T-helper 9 cell (primary cell): ENCODE measurements at places on chromosomes 1 and 21.

DNA sequence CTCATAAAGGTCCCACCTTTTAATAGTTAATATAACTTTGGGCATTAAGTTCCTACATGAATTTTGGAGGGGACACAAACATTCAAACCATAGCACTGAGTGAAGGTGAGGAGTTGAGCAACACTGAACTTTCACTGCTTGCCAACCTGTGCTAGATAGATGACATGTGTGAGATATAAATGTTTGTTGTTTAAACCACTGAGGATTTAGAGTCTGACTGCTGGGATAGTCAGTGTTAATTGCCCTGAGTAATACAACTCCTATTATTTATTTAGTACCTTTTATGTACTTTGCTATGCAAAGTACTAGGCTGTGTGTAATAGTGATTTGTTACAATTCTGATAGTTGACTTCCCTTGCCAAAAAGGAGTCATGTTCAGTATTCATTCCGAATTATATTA is 32.4 kb upstream of the SLC16A1 start:
- DNase-seq: no peak

- no peak for DNase-seq
Observed at GRCh38 chr21:34969423-34970166, 79.5 kb downstream of the RUNX1 start.

DNA sequence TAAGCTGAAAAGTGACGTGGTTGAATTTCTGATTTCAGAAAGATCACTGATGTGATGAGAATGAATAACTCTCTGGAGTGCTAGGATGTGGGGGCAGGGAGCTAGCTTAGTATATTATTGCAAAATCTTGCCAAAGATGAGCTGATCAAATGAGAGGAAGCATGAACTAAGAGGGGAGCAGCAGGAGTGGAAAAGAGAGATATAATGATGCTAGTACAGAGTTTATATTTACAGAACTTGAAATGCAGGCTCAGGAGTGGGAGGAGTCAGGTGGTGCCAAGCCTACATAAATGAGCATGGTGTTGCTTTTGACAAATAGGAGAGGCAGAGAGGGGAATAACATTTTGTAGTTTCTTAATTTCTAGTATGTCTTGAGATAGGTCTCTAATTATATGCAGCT is 38.1 kb upstream of the NBL1 start:
- no peak for DNase-seq

DNA sequence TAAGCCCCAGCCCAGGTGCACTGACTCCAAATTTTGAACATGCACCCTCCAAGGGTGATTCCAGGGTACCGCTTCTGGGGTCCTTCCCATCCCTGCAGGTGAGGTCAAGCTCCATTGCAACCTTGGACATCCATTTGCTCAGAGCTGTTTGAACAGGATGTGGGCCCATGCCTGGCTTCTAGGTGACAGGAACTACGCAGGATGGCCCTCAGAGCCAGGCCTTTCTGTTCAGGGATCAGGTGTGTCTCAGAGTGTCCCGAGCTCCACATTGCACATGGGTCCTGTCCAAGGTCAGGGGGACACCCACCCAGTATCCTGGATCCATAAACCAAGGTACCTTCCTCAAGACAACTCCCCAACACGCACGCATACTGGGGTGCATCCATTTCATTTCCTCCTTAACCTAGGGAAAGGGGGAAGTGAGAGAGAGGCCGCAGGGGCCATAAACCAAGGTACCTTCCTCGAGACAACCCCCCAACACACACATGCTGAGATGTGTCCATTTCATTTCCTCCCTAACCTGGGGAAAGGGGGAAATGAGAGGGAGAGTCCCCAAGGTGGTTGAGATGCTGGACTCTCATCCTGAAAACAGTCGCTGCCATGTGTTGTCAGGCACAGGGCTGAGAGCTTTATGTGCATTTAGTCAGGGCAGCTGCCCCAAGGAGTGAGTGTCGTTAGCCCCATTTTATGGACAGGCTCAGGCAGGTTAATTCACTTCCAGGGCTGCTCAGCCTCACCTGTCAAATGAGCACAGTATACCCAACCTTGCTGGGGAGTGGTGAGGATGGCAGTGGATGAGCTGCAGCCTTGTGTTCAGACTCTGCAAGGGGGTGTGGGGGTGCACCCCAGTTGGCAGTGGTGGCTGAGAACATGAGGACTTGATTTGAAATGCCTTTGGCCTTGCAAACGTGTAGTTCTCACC is 2.1 kb downstream of the SLC66A1 start:
- no peak for DNase-seq

- DNase-seq: no peak
Observed at GRCh38 chr1:106217765-106218164, 838.7 kb upstream of the PRMT6 start.

DNA sequence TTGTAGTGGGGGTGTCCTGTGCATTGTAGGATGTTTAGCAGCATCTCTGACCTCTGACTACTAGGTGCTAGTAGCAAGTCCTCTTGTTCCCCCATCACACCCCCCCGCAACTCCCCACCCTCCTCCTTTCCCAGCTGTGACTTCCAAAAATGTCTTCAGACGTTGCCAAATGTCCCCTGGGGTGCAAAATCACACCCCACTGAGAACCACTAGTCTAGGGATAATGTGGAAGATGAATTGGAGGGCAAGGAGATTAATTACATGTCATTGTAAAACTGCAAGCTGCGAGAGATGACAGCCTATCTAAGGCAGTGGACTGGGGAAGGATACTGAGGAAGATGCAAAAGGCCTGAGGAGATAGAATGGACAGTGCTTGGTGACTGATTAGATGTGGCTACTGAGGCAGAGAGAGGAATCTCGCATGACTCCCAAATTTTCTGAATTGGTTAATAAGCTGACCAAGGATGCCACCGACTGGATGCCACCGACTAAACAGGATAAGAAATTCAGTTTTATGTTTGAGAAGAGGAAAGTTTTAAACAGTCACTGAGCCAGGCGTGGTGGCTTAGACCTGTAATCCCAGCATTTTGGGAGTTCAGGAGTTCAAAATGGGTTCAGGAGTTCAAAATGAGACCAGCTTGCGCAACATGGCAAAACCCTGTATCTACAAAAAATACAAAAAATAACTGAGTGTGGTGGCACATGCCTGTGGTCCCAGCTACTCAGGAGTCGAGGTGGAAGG is 3.1 kb upstream of the JAK1 start:
- no peak for DNase-seq

DNA sequence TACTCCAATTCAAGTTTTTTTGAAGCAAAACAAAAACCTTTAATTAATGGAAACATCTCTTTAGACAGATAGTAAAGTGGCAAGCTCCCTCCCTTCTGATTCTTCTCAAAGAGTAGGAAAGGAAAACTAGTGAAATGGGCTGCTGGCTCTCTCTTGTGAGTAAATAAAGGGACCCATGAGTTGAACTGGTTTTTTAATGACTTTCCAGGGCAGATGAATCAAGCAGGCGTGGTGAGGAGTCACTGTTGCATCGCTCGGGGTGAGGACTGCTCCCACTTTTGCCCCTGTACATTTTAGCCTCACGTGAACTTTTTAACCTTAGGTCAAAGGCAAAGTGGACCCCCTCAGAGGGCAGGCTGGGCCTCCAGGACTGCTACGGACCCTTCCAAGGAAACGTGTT is 64.8 kb downstream of the ABCA4 start:
- no peak for DNase-seq

- DNase-seq: no peak
Observed at GRCh38 chr1:182383037-182383661, 8.4 kb downstream of the GLUL start.

- DNase-seq: no peak
Observed at GRCh38 chr1:33299461-33300155, 21.3 kb downstream of the A3GALT2 start.
